ENCODE measurements at places on chromosomes 5 and 9.

GRCh38 chr9:126448136-126448535 lies 121.5 kb downstream of the MVB12B start:
- no peak for DNase-seq
- H3K4me3 ChIP-seq, result no peak overlapping the region
- H3K27ac ChIP-seq, result no peak overlapping the region

DNA sequence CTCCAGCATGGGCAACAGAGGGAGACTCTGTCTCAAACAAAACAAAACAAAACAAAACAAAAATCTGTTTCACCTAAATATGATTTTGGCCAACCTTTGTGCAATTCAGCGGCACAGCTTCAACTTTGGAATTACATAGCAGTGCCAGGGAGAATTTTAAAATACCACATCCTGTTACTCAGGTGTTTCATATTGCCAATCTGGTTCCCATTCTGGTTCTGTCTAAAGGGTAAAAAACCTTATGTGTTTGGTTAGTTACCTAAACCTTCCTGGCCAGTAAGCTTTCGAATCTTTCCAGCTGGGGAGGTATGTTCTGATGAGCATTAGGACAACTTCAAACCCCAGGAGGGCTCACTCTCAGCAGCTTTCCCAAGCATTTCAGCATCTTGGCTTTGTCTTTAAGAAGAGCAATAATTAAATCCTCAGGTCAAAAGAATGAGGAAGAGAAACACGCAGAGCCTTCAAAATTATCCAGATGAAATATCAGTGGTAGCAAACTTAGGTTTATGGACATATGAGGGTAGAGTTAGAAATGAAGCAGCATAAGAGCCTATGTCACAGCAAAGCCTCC lies 2.7 kb downstream of the DAB2 start:
- H3K27ac ChIP-seq, result no peak overlapping the region
- peaks cover 16% of the 10 kb centered on the region for H3K4me1 ChIP-seq
- no peak for DNase-seq
- H3K27me3 ChIP-seq, result no peaks in the 10 kb centered on the region
- no peak overlapping the region for H3K4me3 ChIP-seq

DNA sequence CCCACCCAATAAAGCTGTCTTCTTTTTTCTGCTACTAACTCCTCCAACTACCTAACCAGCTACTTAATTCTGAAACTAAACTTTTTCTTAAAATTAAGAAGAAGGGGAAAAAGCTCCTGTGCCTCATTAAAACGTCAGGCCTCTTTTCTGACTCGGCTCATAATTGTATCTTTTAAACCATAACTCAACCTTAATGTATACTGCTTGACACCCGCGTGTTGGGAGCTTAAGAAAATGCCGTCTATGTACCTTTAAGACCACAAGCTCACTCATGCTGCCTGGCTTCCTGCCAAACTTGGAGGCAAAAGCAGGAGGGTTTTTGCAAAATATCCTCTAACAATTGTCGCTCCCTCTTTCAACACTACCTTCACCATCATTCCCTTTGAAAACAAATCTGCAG lies 5.0 kb downstream of the EBF1 start:
- H3K4me3 ChIP-seq, result no peak overlapping the region
- DNase-seq, result peak; percentile 82
- no peaks in the 10 kb centered on the region for H3K36me3 ChIP-seq
- H3K4me1 ChIP-seq, result no peaks in the 10 kb centered on the region
- H3K27me3 ChIP-seq, result peaks cover 96% of the 10 kb centered on the region

DNA sequence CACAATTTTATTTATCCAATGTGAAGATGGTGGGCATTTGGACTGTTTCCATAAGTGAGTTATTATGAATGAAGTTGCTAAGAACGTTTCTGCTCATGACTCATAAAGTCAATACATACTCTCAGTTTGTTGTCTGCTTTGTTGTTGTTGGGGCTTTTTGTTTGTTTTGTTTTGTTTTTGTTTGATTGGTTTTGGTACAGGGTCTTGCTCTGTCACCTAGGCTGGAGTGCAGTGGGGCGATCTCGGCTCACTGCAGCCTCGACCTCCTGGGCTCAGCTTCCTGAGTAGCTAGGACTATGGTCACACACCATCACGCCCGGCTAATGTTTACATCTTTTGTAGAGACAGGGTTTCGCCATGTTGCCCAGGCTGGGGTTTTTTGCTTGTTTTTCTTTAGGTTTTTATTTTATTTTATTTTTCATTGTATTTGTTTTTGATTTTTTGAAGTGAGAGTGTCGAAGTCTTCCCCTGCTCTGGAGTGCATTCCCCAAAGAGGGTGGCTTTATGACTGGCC lies 18.0 kb downstream of the TRIM7 start:
- peaks cover 6% of the 10 kb centered on the region for H3K4me1 ChIP-seq
- peak overlapping the region; percentile 68 for H3K4me3 ChIP-seq
- no peak for DNase-seq

- no peak overlapping the region for H3K27ac ChIP-seq
- H3K36me3 ChIP-seq, result no peaks in the 10 kb centered on the region
- peaks cover 3% of the 10 kb centered on the region for H3K4me1 ChIP-seq
- DNase-seq, result no peak
Observed at GRCh38 chr9:92948038-92948534, 763 bp downstream of the FGD3 start.

DNA sequence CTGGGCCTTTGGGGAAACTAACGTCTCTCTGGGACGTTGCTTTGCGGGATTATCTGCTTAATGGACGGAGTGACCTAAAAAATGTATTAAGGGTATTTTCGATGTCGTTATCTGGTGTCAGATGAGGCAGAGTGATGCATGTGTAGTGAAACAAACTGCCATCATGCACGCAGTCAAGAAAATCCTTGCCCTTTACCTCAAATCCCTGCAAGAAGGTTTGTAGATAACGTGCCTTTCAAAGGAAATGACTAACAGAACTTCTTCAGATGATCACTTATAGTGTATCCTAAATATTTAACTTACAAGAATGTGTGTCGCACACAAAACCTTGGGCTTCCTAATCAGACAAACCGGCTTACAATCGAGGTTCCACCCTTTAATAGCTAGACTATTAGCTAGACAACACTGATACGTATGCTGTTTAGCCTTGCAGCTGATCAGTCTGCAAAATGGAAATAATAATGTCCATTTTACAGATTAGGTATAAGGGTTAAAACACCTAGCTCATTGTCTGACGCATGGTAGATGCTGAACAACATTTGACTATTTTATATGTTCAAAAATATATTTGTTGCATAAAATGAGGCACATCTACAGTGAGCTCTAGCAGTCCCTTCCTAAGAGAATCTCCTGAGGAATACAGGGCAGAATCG lies 541 bp upstream of the TBCA start:
- DNase-seq, result no peak
- H3K27me3 ChIP-seq, result no peaks in the 10 kb centered on the region

GRCh38 chr5:76954383-76954763 lies 1.5 kb downstream of the CRHBP start:
- H3K4me3 ChIP-seq, result no peak overlapping the region
- DNase-seq, result no peak
- no peaks in the 10 kb centered on the region for H3K36me3 ChIP-seq
- no peaks in the 10 kb centered on the region for H3K4me1 ChIP-seq

GRCh38 chr5:144313147-144313726 lies 142.6 kb downstream of the KCTD16 start:
- H3K4me3 ChIP-seq, result no peak overlapping the region
- peaks cover 18% of the 10 kb centered on the region for H3K27me3 ChIP-seq
- H3K36me3 ChIP-seq, result no peaks in the 10 kb centered on the region
- no peak for DNase-seq

GRCh38 chr9:21933865-21934264 lies 60.3 kb downstream of the CDKN2A start:
- no peak overlapping the region for H3K4me3 ChIP-seq
- no peaks in the 10 kb centered on the region for H3K27me3 ChIP-seq

All from RWPE2 (cell line).